Cerebellum (tissue), 4 donors: ENCODE measurements at places on chromosomes 5 and 9. TPM values are rescaled to one million over a fixed set of nuclear protein-coding genes. Genes with fewer than 3 reads are reported as not detected.

Gene SEMA5A
- total RNA-seq, result 27.5 TPM

Gene CHSY3
- total RNA-seq, result 6.0 TPM

Gene CLIC3
- not detected for total RNA-seq

Gene GPR21
- 13.5 TPM for total RNA-seq

Gene LCN9
- total RNA-seq, result not detected

Gene THOC3
- 46.8 TPM for total RNA-seq

Gene SCGB3A2
- total RNA-seq, result not detected

Gene FIBCD1
- total RNA-seq, result 4.1 TPM

Gene THBS4
- total RNA-seq, result 4.9 TPM

Gene IL11RA
- total RNA-seq, result 16.1 TPM

Gene STXBP1
- 96.1 TPM for total RNA-seq

Gene ZNF483
- 41.5 TPM for total RNA-seq

GRCh38 chr5:118228489-118228888 is 759.9 kb downstream of the DTWD2 start:
- no peak for DNase-seq

GRCh38 chr5:158317507-158317906 is 458.6 kb upstream of the CLINT1 start:
- no peak for DNase-seq

DNA sequence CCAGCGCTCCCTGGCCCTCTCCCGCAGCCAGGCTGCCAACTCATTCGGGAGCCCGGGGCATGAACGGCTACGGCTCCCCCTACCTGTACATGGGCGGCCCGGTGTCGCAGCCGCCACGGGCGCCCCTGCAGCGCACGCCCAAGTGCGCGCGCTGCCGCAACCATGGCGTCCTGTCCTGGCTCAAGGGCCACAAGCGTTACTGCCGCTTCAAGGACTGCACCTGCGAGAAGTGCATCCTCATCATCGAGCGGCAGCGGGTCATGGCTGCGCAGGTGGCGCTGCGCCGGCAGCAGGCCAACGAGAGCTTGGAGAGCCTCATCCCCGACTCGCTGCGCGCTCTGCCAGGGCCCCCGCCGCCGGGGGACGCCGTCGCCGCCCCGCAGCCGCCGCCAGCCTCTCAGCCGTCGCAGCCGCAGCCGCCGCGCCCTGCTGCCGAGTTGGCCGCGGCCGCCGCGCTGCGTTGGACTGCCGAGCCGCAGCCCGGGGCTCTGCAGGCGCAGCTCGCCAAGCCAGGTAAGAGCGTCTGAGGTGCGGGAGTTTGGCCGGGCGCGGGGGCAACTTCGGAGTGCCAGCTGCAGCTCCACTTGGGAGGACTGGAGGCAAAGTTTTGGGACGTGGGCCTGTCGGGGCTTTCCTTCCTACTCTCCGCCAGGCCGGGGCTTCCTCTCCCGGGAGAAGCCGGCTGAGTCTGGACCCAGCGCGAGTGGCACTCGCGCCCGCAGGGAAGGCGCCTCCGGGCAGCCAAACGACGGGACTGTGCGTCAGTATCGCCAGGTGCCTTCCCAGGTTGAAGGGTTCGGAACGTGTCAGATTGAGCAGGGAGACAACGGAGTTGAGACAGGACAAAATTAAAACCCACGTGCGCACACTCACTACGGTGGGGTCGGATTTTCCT is 735 bp downstream of the DMRT3 start:
- DNase-seq, result no peak

GRCh38 chr5:80453366-80453765 is 34.5 kb upstream of the FAM151B start:
- DNase-seq, result no peak

DNA sequence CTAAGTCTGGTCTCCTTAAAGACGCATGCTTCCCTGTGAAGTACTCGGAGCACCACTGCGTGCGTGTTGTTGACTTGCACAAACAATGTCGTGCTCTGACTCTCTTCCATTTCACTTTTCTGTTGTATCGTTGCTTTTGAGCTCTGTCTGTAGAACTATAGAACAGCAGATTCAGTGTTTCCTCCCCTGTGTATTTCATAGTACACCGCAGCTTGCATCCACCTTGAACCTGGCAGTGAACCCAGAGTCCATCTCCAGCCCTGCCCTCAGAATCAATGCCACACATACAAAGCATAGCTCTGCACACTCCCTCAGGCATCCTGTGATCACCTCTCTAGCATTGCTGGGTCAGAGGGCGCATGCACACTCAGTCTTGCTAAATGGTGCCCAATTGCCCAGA is 37.2 kb upstream of the ADAMTS2 start:
- no peak for DNase-seq

GRCh38 chr5:135539430-135540005 is 3.8 kb upstream of the NEUROG1 start:
- DNase-seq, result no peak

- DNase-seq, result no peak
Observed at GRCh38 chr9:88653911-88654310, 118.9 kb downstream of the NXNL2 start.

GRCh38 chr5:58816181-58816731 is 233.4 kb downstream of the RAB3C start:
- no peak for DNase-seq

GRCh38 chr5:158847772-158848171 is 251.9 kb downstream of the EBF1 start:
- no peak for DNase-seq

- DNase-seq, result peak; percentile 63
Observed at GRCh38 chr5:151126199-151126645, 31.4 kb downstream of the ANXA6 start.

- DNase-seq, result no peak
Observed at GRCh38 chr9:98913705-98914104, 30.0 kb upstream of the COL15A1 start.

DNA sequence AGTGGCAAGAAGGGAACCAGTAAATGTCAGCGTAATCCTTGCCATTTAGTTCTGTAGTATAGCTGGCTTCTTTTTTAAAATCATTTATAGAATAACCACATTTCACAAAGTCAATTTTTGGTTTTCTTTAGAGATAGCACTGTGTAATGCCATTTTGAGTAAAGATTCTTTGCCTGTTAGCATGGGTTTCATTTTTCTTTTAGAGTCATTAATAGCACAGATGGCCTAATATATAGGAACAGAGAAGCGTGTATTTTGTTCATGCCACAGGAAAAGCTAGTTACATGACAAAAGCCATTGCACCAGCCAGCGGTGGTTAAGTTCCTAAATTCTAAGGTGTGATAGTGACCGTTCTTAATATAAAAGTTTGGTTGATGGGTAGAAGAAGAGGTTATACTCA is 1363.9 kb downstream of the MAT2B start:
- DNase-seq, result no peak

GRCh38 chr5:5141625-5142525 is 1.7 kb downstream of the ADAMTS16 start:
- DNase-seq, result peak; percentile 57

DNA sequence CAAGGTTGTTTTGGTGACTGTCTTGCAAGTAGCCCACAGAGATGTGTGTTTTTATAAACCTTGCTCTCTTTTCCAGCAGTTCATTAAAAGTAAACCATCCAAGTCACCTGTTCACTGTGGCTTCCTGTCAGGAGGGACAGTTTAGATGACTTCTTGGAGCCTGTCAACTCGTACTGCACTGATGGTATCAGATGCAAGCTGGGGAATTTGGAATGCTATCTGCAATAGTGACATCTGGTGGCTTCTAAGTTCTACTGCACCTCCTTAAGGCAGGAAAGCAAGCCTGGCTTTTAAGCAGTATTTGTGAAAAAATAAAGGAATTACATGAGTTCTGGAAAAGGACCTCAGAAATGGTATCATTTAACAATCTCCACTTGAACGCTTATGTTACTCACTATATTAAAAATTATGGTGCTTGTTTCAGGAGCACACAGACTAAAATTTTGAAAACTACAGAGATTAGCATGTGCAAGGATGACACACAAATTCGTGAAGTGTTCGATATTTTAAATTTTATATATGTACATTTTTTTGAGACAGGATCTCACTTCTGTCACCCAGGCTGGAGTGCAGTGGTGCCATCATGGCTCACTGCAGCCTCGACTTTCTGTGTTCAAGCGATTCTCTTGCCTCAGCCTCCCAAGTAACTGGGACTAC is 164.0 kb downstream of the TTC39B start:
- DNase-seq, result peak; percentile 63

DNA sequence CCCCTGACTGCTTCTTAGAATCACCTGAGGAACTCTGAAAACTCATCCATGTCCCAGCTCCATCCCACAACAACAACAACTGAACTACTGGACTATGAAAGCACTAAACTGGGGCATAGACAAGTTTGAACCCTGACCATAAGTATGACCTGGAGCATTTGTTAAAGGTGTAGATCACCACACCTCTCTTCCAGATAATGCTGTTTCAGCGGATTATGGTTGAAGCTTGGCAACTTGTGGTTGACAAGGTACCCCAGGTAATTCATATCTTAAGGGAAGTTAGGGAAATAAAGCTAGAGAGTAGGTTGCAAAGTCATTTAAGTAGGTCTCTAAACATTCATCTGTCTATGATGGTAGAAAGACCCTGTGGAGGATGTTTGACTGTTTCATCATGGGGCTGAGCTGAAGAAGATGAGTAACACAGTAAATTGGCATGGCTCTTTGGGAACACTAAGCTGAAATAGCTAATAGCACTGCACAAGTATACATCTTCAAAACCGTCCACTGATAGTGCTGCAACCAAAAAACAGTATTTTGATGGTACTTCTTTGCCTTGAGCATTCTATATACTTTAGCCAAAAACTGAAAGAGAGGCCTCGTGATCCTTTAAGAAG is 80.2 kb downstream of the TMEM174 start:
- no peak for DNase-seq

GRCh38 chr5:145237843-145238242 is 597.3 kb downstream of the PRELID2 start:
- DNase-seq, result no peak

DNA sequence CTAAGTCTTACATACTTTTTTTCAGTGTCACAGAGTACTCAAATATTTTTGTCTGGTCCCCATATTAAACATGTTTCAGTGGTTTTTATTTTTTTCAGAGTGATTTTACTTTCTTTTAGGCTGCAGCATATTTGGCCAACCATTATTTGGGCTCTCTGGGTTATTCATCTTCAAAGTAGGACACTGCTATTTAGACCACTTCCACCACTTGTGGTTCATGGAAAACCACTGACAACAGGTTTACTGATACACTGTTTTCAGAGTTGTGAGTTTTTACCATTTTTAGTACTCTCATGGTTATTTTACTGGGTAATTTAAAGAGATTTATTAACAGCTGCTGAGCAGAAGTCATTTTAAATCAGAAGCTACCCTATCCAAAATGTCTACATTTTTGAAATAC is 437.6 kb downstream of the KIAA0825 start:
- no peak for DNase-seq

- no peak for DNase-seq
Observed at GRCh38 chr9:91077624-91078368, 276.2 kb downstream of the SYK start.

GRCh38 chr9:121750715-121751623 is 99.5 kb downstream of the DAB2IP start:
- no peak for DNase-seq

- DNase-seq, result no peak
Observed at GRCh38 chr9:2624051-2624682, 2.6 kb downstream of the VLDLR start.

- DNase-seq, result no peak
Observed at GRCh38 chr5:97888439-97888838, 705.4 kb upstream of the RIOK2 start.

GRCh38 chr5:25095261-25095660 is 450.5 kb upstream of the CDH10 start:
- DNase-seq, result no peak

DNA sequence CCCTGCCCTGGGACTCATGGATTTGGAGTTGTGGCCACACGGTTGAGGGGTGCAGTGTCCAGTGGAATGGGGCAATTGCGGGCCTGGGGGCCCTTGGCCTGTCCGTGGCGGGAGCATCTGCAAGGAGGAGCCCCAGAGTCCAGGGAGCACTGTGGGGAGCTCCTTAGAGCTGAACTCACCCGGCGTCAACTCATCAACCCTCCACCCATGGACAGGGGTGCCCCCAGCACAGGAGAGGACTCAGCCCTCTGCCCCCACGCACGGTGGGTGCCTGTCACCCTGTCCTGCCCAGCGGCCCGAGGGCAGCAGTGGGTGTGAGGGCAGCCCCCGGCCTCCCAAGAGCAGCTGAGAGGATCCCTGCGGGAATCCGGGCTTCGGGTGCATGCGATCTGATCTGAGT is 550 bp upstream of the SLC6A18 start:
- no peak for DNase-seq

GRCh38 chr5:88238732-88239131 is 29.9 kb downstream of the TMEM161B start:
- DNase-seq, result no peak

DNA sequence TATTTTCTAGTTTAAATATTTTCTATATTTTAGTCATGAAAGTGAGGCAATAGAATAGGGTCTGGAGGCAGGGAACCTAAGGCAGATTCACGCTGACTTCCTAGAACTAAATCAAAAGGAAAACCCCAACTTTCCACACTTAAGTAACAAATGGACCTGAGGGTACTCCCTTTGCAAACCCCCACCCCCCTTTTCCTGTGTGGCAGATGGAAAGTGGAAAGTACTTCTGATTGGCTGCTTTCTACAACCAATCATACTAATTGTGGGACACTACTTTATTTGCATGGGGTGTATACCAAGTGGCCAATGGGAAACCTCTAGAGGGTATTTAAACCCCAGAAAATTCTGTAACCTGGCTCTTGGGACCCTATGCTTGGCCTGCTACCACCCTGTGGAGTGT is 4.8 kb upstream of the CENPH start:
- no peak for DNase-seq

DNA sequence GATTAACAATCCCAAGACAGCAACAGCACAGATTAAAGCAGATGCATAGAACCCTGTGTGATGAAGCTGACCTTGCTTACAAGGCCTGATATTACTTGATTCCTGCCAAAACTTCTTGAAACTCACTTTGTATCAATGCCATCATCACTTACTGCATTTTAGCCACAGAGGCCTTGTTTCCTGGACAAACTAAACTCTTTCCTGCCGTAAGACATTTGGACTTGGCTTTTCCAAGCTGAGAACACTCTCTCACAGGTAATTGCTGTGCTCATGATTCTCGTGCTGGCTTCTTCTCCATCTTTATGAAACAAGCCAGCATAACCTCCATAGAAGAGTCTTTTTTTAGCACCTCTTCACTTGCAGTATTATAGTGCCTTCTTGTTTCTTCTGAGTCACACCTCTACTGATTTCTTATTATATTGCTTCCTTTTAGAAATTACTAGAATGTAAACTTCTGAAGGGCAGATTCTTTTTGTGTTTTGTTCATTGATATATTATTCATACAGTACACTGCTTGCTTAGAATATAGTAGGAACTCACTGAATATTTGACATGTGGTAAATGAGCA is 456.5 kb upstream of the ZNF608 start:
- DNase-seq, result no peak

- DNase-seq, result no peak
Observed at GRCh38 chr5:139393497-139394122, 1.3 kb downstream of the PROB1 start.
